Cerebellum (tissue), 4 donors: ENCODE measurements at places on chromosomes 6 and 20. TPM values are rescaled to one million over a fixed set of nuclear protein-coding genes. Genes with fewer than 3 reads are reported as not detected.

The GSTA1 gene
- total RNA-seq, result not detected

The ZSCAN16 gene
- total RNA-seq, result 12.8 TPM

The NMBR gene
- 2.5 TPM for total RNA-seq

The MOG gene
- total RNA-seq, result 0.18 TPM

The EYS gene
- 7.5 TPM for total RNA-seq

The KHDRBS2 gene
- total RNA-seq, result 35.1 TPM

The MCM8 gene
- total RNA-seq, result 8.3 TPM

The LY86 gene
- 2.6 TPM for total RNA-seq

The SLC32A1 gene
- 13.7 TPM for total RNA-seq

The ZBTB12 gene
- total RNA-seq, result 22.2 TPM

The PAK5 gene
- total RNA-seq, result 27.8 TPM

The SLC17A2 gene
- total RNA-seq, result not detected

The IPCEF1 gene
- total RNA-seq, result 4.4 TPM

The HRH3 gene
- 1.7 TPM for total RNA-seq

The ALDH5A1 gene
- 18.6 TPM for total RNA-seq

The RALGAPA2 gene
- 50.7 TPM for total RNA-seq

The PPP1R16B gene
- total RNA-seq, result 13.0 TPM

The CGAS gene
- total RNA-seq, result 3.9 TPM

The FLRT3 gene
- 40.5 TPM for total RNA-seq

The HLA-DQA2 gene
- total RNA-seq, result not detected
